Sigmoid colon (tissue), 7 donors: ENCODE measurements at places on chromosomes 16 and 17.
A peak's percentile ranks its signal among the peaks of the same experiment; 100 is the strongest.

- DNase-seq: peak; percentile 90
Observed at GRCh38 chr17:76725580-76726230, 701 bp downstream of the JMJD6 start.

DNA sequence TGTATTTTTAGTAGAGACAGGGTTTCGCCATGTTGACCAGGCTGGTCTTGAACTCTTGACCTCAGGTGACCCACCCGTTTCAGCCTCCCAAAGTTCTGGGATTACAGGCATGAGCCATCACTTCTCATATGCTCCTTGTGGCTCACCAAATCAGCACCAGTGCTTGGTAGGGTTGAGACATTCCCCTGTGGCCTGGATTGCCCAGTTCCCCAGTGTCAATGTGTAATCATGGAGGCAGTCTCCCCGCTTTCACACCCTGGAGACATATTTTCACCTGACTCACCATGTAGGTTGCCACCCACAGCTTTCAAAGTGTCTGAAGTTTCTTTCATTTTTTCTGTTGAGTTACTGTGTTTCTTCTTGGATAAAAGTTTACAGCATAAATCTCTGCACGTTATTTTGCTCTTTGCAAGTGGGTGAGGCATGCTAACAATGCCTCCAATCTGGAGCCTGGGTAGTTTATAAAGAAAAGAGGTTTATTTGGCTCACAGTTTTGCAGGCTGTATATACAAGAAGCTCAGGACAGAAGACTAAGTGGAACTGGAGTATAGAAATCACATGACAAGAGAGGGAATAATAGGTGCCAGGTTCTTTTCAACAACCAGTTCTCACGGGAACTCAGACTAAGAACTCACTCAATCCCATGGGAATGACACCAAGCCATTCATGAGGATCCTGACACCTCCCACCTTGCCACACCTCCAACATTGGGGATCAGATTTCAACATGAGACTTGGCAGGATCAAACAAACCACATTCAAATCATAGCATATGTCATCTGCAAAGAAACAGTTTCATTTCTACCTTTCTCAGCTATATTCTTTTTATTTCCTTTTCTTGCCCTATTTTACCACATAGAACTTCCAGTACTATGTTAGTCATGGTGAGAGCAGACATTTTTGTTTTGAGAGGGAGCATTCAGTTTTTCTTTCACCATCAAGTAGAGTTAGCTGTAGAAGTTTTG, 113.2 kb downstream of the PHKB start:
- no peak for DNase-seq

GRCh38 chr17:49402706-49403105, 12.0 kb downstream of the PHB1 start:
- peak; percentile 50 for DNase-seq

GRCh38 chr17:76710863-76711611, at the start of gene MXRA7:
MXRA7 (minus strand) TSS chr17:76710965; CDS start chr17:76710946, 19 bp downstream.
- DNase-seq: peak; percentile 93

DNA sequence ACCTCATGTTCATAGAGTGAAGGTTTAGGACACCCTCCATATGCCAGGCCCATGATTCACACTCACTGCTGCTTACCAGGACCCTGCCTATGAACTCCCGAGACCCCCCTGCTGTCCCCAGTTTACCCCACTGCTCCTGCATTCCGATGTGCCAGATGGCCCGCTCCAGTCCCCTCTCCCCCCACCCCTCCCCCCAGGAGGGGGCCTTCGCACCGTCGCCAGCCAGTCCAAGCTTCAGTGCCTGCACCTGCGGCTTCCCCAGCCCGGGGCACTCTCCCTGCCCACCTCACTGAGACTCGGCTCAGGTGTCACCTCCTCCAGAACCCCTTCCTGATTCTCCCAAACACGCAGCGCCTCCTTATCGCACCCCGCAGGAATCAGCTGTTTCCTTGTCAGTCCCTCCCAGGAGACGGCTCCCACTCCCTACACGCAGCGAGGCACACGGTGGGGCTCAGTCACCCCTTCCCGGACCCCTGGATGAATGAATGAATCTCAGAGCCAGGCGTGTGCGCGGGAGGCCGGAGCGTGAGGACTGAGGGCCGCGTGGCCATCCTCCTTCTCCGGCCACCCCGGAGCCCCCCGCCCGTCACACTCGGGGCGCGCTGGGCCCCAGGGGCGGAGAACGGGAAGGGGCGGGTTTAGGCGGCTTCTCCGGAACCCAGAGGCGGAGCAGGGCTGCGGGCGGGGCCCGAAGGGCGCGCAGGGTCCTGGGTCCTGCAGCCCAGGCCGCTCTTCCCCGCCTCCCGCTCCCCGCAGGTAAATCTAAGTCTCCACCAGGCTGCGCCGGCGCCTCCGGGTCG, 1.6 kb downstream of the MYO1C start:
- peak; percentile 83 for DNase-seq

DNA sequence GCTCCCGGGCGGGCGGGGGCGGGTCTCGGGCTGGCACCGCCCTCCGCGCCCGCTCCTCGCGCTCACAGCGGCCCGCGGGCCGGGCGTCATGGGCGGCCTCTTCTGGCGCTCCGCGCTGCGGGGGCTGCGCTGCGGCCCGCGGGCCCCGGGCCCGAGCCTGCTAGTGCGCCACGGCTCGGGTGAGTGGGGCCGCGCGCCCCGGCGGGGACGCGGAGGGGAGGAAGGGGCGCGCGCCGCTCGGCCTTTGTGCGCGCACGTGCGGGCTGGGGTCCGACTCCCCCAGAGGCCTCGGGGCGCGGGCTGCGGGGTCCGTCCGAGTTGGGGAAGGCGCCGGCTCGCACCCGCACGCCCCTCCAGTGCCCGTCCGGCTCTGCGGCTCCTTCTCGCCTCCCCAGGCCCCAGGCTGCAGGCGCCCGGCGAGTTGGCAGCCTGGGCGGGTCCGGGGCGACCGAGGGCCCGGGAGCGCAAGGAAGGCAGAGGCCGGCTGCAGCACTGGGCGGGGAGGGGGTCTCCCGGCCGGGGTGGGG, at the start of gene NME4:
TSS of gene NME4 (plus strand) at position 65 of the 527 bp plus-strand sequence. CDS start at position 89, 24 bp downstream.
- peak; percentile 72 for DNase-seq

- peak; percentile 83 for DNase-seq
Observed at GRCh38 chr16:85029408-85029784, 1.8 kb downstream of the KIAA0513 start.

DNA sequence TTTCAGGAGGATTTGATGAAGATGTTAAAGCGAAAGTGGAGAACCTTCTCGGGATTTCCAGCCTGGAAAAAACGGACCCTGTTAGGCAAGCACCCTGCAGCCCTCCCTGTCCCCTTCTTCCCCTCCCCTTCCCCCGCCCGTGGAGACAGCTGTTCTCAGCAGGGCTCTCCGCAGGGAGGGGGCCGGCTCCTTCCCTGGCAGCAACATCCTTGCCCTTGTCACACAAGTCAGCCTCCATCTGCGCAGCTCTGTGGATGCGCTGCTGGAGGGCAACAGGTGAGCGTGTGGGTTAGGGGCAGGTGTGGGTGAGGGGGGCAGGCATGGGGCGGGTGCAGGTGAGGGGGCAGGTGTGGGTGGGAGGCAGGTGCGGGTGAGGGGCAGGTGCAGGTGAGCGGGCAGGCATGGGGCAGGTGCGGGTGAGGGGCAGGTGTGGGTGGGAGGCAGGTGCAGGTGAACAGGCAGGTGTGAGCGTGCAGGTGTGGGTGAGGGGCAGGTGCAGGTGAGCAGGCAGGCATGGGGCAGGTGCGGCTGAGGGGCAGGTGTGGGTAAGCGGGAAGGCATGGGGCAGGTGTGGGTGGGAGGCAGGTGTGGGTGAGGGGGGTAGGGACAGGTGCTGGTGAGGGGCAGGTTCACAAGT, 9.4 kb downstream of the CYBC1 start:
- peak; percentile 77 for DNase-seq
